Kidney capillary endothelial cell (primary cell): ENCODE measurements at places on chromosomes 3 and 15.

DNA sequence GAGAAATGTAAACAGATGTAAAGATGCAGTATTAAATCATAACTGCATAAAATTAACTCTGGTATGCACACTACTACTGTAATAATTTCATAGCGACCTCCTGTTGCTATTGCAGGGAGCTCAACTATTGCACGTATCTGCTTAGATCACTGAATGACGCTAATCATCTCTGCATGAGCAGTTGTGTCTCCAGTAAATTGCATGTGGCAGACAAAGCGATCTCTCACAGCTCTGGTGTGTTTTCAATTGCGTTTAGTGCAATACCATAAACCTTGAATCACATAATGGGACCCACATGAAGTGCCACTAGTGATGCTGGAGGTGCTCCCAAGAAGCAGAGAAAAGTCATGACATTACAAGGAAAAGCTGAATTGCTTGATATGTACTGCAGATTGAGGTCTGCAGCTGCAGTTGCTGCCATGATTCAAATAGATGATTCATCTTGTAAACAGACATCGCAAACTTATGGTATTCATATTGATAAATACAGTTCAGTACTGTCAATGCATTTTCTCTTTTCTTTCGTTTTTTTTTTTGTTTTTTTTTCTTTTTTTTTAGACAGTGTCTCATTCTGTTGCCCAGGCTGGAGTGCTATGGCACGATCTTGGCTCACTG, 30.2 kb upstream of the LCTL start:
- DNase-seq = no peak

DNA sequence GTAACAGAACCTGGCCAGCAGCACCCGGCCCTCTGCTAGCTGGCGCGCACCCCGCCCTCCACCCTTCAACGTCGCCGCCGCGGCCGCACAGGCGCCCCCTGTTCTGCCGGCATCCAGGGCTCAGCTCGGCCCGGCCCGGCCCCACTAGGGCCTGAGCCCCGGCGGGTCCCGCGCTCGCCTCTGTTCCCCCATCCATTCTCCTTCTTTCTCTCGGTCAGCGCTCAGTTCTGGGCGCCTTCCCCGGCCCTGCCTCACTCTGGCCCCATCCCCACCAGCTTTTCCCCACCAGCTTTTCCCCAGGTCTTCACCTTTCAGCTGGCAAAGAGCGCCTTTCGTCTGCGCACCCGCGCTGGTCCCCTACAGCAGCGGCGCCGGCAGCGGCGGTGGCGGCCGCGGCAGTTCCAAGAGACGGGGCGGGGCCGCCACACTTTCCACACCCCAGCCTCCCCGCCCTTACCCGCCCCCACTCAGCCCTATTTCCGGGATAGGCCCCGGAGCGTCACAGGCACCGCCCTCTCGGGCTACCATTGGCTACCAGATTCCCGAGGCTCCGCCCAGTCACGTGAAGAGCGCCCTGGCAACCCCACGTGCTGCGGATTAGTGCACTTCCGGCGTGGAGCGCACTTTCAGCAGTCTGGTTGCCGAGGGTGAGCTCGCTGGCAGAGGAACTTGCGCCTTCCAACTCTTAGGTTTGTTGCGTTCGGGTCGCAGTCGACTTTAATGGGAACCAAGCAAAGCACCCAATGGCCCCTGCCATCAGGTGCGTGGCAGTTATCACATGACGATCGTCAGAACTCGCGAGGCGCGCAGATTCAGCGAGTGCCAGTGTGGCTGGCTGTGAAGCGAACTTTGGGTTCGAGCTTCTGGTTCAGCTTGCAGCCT, at the start of gene EIF5A2:
TSS of gene EIF5A2 (minus strand) at position 403 of the 882 bp plus-strand sequence. CDS start 831 bp downstream, outside the sequence.
- DNase-seq = peak; percentile 94

DNA sequence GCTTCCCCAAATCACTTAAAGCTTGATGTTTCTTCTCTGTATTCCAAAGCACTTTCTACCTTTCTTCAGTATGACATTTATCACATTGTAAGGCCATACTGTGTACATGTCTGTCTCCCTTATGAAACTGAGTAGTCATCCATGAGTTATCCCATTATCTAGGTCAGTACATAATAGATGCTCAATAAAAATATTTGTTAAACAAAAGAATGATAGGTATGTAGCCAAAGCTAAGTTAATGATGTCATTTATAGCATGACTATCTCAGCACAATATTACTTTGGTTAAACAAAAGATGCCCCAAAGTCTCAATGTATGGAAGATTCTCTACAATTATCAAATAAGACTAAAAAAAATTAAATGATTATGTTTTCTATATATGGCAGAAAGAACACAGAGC, 3.1 kb upstream of the TMCO5A start:
- no peak for DNase-seq

DNA sequence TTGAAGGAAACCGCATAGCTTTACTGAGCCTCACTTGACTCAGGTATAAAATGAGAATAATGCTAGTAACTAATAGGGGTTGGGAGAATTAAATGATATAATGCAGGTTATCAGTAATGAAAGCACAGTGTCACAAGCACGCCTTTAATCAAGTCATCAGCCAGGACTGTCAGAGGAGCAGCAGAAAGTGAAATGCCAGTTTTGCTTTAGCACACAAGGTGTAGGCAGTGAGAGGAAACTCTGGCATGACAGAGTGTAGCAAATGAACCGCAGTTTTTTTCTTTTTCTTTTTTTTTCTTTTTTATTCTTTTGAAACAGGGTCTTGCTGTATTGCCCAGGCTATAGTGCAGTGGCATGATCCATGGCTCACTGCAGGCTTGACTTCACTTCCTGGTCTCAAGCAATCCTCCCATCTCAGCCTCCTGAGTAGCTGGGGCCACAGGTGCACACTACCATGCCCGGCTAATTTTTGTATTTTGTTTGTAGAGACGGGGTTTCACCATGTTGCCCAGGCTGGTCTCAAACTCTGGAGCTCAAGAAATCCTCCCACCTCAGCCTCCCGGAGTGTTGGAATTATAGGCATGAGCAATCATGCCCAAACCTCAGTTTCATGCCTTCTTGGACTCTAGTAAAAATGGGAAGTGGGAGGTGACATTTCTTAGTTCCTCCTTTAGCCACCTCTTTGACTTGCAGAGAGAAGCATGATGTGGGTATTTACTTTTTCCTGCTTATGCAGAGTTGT, 9.7 kb upstream of the SCAANT1 start:
- DNase-seq = no peak

DNA sequence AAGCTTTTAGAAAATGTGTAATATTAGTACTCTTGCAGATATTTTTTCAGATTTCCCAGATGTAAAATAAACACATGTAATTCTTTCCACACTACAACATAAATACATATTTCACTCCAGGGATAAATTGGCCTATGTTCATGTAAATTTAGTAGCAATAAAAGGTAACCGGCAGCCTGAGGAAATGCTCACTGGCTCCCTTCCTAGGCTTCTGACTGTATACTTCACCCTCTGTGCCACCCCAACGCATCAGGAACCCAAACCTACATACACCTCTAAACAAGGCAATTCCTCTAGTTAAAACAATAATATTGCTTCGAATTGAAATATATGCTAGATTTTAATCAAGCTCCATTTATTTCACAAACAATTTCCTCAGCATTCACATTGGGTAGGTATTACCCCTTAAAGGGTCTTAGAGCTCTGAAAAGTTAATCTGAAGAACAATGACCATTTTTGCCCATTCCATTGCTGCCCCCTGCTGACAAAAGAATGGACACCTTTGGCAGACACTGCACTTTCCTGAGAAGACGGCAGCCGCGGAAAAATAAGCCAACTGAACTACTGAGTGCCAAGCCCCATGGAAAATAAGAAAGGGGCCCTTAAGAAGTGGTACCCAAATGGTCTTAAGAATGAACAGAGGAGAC, 212.5 kb downstream of the OSBPL10 start:
- DNase-seq = peak; percentile 33

DNA sequence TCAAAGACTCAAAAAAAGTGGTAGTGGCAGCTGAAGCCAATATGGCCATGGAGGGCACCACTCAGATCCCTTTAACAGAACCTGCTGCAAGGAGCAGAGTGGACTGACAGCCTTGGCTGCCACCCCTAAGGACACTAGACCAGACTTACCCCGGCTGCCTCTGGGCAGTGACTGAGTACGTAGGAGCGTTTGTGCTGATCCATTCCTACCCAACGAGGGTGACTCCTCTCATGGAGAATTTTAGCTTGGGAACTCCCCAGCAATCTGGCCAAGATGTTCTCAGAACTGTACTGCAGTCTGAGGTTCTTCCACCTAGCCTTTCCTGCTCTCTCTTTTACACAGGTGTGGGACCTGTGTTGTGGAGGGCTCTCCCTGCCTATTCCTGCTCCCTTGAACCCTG, 22.1 kb downstream of the CLEC3B start:
- DNase-seq = no peak

- DNase-seq = no peak
These were observed 159.4 kb upstream of the SNTN start for GRCh38 chr3:63493101-63493500.

GRCh38 chr3:195597229-195597628, 13.5 kb upstream of the APOD start:
- no peak for DNase-seq

- DNase-seq = no peak
These were observed 6.7 kb upstream of the ZBED2 start for GRCh38 chr3:111601810-111602209.

- DNase-seq = no peak
These were observed 62.2 kb downstream of the ABHD5 start for GRCh38 chr3:43752905-43753304.

GRCh38 chr3:42306499-42306898, 40.5 kb upstream of the CCK start:
- DNase-seq = no peak

DNA sequence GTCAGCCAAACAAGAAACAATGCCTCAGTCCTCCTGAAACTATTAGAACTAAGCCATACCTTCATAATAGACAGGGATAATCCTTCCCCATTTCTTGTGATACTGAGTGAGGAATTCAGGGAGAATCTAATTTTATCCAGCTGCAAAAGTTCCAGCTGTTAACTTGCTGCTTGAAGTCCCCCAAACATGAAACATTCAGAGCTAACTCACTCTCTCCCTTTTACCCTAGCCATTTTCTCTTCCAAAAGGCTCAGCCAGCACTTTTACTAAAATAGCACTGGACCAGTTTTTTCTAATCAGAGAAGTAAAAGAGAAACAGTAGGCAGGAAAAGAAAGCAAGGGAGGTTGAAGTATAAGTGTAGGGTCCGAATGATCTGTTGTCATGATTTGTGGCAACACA, 268.1 kb downstream of the TAFA4 start:
- DNase-seq = no peak

- peak; percentile 44 for DNase-seq
These were observed 33.8 kb upstream of the GYG1 start for GRCh38 chr3:148957586-148957985.

DNA sequence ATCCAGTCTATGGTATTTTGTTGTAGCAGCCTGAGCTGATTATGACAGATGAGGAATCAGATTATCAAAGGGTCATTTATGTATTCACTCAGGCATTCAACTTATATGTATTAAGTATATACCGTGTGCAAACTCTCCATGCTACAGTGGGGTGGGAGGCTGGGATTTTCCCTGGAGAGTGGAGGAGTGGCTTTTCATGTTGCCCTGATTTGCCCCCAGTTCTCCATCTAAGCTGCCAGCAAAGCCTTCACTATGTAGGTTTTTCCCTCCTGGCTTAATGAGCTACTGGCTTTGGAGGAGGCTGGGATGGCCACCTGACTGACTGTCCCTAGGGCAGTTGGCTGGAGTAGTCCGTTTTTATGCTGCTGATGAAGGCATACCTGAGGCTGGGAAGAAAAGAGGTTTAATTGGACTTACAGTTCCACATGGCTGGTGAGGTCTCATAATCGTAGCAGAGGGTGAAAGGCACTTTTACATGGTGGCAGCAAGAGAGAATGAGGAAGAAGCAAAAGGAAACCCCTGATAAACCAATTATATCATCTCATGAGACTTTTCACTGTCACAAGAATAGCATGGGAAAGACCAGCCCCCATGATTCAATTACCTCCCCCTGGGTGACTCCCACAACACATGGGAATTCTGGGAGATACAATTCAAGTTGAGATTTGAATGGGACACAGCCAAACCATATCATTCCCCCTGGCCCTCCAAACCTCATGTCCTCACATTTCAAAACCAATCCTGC, 253.9 kb downstream of the RPLP1 start:
- DNase-seq = no peak

GRCh38 chr3:50177346-50177745, 14.1 kb upstream of the GNAT1 start:
- DNase-seq = no peak

- no peak for DNase-seq
These were observed 34.9 kb downstream of the SEMA5B start for GRCh38 chr3:122992676-122993075.

GRCh38 chr3:29203851-29204250, 77.0 kb upstream of the RBMS3 start:
- no peak for DNase-seq

DNA sequence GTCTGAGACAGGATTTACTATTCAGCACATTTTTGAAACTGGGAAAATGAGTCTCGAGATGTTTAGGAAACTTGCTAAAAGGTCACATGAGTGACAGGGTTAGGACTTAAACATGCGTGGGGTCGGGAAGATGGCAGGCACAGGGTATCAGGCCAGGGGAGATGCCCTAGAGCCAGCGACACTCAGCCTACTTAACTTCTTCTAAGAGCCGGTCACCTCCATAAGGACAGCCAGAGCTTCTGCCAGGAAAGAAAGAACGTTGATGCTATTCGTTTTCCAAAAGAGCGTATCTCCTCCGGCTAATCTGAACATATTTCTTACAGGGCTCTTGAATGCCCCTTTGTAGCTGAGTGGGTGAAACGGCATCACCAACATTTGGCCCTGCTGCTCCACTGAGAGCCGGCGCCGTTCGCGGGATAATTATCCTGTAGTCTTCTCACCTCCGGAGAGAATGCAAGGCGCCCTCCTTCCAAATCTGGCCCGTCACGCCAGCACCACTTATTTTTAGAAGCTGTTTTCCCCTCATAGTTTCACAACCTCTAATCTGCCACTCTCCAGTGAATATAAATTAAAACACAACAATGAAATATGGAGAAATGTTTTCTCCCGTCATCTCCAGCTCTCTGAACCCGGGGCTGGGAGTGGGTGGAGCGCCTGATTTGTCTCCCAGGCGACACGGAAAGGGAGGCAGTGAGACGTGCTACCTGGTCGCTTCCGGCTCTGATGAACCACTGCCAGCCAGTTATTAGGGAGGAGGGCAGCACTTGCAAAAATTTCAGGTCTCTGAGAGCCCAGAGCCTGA, 58.5 kb downstream of the LIPC start:
- no peak for DNase-seq

GRCh38 chr3:115399750-115400149, 223.6 kb upstream of the GAP43 start:
- no peak for DNase-seq

DNA sequence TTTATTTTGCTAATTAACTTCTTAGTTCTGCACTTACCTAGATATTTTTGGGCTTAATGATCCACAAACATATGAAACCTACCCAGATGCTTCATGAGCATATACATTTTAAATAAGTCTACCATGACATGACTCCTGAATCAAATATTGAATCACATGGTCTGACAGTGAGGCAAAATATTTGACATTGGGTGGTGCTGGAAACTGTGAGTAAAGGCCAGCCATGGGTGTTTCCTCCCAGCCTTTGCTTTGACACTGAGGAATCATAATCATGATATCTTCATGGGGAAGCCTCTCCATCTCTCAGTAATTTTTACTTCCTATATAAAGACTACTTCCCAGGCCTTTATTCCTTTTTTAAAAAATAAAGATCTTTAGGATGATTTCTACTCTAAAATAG, 22.8 kb upstream of the SSR3 start:
- DNase-seq = no peak

- no peak for DNase-seq
These were observed 37.4 kb upstream of the ITGA11 start for GRCh38 chr15:68469162-68470048.

- no peak for DNase-seq
These were observed 414.6 kb upstream of the TBL1XR1 start for GRCh38 chr3:177611752-177612334.
